MCF 10A (cell line): ENCODE measurements at places on chromosomes 12 and 14.

GRCh38 chr12:132186857-132187620, 42.8 kb downstream of the NOC4L start:
- H3K27ac ChIP-seq, result no peak overlapping the region
- H3K36me3 ChIP-seq, result no peaks in the 10 kb centered on the region
- no peak for DNase-seq
- H3K4me3 ChIP-seq, result no peak overlapping the region
- peaks cover 45% of the 10 kb centered on the region for H3K27me3 ChIP-seq

- peaks cover 20% of the 10 kb centered on the region for H3K36me3 ChIP-seq
- H3K27me3 ChIP-seq, result no peaks in the 10 kb centered on the region
- H3K4me3 ChIP-seq, result no peak overlapping the region
- peaks cover 23% of the 10 kb centered on the region for H3K4me1 ChIP-seq
- H3K27ac ChIP-seq, result no peak overlapping the region
Observed at GRCh38 chr12:79662046-79662811, 28.5 kb downstream of the PAWR start.

GRCh38 chr12:41536813-41537490, 348.8 kb downstream of the PDZRN4 start:
- H3K27me3 ChIP-seq, result peaks cover 39% of the 10 kb centered on the region
- no peak overlapping the region for H3K4me3 ChIP-seq
- no peak for DNase-seq
- no peaks in the 10 kb centered on the region for H3K36me3 ChIP-seq
- no peak overlapping the region for H3K27ac ChIP-seq

- H3K27ac ChIP-seq, result no peak overlapping the region
- peak; percentile 69 for DNase-seq
- no peaks in the 10 kb centered on the region for H3K36me3 ChIP-seq
- H3K4me1 ChIP-seq, result no peaks in the 10 kb centered on the region
- H3K27me3 ChIP-seq, result peaks cover 57% of the 10 kb centered on the region
- no peak overlapping the region for H3K4me3 ChIP-seq
Observed at GRCh38 chr12:111024205-111024801, 103.9 kb upstream of the MYL2 start.

DNA sequence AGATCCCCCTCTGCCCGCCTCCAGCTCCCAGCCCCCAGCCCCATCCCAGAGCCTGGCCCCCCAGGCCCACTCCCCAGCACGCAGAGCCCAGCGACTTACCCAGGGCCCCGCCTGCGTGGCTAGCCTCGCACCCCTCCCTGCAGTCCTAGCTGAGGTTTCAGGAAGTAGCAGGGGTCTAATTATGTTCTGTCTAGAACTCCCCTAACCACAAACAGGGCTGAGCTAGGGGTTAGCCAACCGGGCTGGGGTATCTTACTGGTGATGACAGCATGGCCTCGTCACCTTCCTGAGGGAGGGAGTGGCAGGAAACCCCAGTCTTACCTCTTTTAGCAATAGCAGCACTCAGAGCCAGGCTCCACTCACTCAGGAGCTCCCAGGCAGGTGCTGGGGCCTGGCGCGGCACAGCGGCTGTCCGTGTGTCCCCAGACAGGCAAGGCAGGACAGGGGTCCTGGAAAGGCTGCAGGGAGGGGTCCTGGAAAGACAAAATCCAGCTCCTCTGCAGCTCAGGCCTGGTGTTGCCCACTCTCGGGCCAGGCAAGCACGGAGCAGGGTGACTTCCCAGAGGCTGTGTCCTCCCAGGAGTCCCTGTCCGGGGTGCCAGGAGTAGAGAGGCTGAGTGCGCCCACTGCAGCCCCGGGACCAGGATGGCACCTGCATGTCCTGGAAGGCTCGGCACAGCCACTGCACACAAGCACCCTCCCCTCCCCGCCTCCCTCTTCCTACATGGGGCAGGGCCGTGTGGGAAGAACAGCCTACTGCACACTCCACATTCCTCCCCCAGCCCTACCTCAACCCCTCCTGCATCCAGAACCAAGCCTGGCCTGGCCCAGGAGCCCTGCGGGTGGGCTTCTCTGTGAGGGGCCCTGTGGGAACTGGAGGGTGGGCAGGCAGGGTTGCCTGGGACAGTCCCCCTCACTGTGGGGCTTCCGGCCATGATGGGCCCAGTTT, at the start of gene GPR132:
Gene GPR132 (minus strand): TSS at position 151 of the 949 bp plus-strand sequence. CDS start 10,010 bp downstream, outside the sequence.
- no peaks in the 10 kb centered on the region for H3K27me3 ChIP-seq
- no peaks in the 10 kb centered on the region for H3K4me1 ChIP-seq
- no peaks in the 10 kb centered on the region for H3K36me3 ChIP-seq
- no peak within 1 kb of the TSS for H3K4me3 ChIP-seq

- H3K27ac ChIP-seq, result no peak overlapping the region
- no peak overlapping the region for H3K4me3 ChIP-seq
- no peaks in the 10 kb centered on the region for H3K36me3 ChIP-seq
- no peak for DNase-seq
Observed at GRCh38 chr12:110931315-110931728, 10.9 kb upstream of the MYL2 start.

DNA sequence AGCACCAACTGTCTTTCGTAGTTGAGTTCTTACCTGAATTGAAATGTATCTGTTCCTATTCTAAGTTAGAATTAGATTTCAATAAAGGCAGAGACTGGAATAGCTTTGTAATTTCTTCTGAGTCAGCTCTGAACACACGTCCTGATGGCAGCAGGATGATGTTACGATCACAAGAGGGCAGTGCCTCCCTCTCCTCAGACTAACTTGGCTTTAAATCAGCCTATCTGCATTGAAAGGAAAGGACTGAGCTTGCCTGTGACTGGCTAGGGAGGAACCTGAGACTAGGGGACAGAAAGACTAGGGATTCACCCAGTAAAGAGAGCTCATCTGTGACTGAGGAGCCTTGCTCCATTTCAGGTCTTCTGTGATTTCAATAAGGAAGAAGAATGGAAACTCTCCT, 323.7 kb upstream of the OR4E1 start:
- no peak overlapping the region for H3K4me3 ChIP-seq
- H3K27ac ChIP-seq, result no peak overlapping the region
- H3K4me1 ChIP-seq, result no peaks in the 10 kb centered on the region
- H3K27me3 ChIP-seq, result peaks cover 66% of the 10 kb centered on the region
- DNase-seq, result peak; percentile 46
- no peaks in the 10 kb centered on the region for H3K36me3 ChIP-seq

GRCh38 chr12:9784816-9785215, 24.1 kb upstream of the CD69 start:
- no peak overlapping the region for H3K4me3 ChIP-seq
- no peak overlapping the region for H3K27ac ChIP-seq
- no peaks in the 10 kb centered on the region for H3K36me3 ChIP-seq
- peaks cover 51% of the 10 kb centered on the region for H3K27me3 ChIP-seq
- DNase-seq, result no peak

DNA sequence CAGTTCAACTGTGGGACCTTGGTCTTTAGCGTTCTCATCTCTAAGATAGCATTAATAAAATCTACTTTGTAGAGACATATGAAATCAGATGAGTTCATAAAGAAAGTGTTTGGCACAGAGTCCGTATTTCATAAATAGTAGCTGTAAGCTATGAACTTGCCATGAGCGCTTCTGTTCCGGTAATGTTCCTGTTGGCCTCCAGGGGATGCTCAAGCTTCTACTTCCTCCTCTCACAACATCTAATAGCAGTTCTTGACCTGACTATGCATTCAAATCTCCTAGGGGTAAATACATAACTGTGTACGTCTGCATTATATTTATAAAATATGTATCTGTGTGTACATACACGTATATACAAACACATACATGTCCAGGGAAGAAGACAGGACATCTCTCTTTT, 288.2 kb upstream of the TMPO start:
- H3K36me3 ChIP-seq, result no peaks in the 10 kb centered on the region
- no peak overlapping the region for H3K4me3 ChIP-seq
- H3K4me1 ChIP-seq, result no peaks in the 10 kb centered on the region
- peaks cover 51% of the 10 kb centered on the region for H3K27me3 ChIP-seq
- no peak overlapping the region for H3K27ac ChIP-seq

DNA sequence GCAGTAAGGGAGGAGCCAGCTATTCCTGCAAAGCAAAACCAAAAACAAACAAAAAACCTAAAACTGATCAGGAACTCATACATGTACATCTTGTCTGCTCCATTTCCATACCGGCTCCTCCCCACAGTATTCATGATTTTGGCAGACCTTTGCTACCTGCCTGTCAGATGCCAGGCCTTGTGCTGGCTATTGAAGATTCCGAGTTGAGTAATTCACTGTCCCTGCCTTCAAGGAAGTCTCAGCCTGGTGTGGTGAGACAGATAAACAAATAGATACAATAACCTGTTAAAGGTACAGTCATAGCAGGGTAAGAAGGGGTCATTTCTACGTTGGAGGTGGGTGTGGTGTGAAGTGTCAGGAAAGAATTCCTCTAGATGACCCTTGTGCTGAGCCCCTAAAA, 42.7 kb downstream of the SUSD6 start:
- H3K27me3 ChIP-seq, result no peaks in the 10 kb centered on the region
- H3K4me1 ChIP-seq, result peaks cover 57% of the 10 kb centered on the region
- H3K27ac ChIP-seq, result peak overlapping the region; percentile 58
- peaks cover 11% of the 10 kb centered on the region for H3K36me3 ChIP-seq
- no peak overlapping the region for H3K4me3 ChIP-seq

- no peak overlapping the region for H3K27ac ChIP-seq
- H3K4me3 ChIP-seq, result no peak overlapping the region
- no peak for DNase-seq
- no peaks in the 10 kb centered on the region for H3K4me1 ChIP-seq
Observed at GRCh38 chr12:68065687-68066086, 76.4 kb downstream of the IFNG-AS1 start.

GRCh38 chr14:24312736-24313507, 1.6 kb downstream of the LTB4R start:
- H3K36me3 ChIP-seq, result peaks cover 19% of the 10 kb centered on the region
- H3K4me1 ChIP-seq, result peaks cover 43% of the 10 kb centered on the region
- H3K27me3 ChIP-seq, result no peaks in the 10 kb centered on the region
- DNase-seq, result no peak

- H3K4me3 ChIP-seq, result no peak overlapping the region
- H3K27ac ChIP-seq, result no peak overlapping the region
- no peaks in the 10 kb centered on the region for H3K36me3 ChIP-seq
Observed at GRCh38 chr12:41563051-41563450, 374.9 kb downstream of the PDZRN4 start.

DNA sequence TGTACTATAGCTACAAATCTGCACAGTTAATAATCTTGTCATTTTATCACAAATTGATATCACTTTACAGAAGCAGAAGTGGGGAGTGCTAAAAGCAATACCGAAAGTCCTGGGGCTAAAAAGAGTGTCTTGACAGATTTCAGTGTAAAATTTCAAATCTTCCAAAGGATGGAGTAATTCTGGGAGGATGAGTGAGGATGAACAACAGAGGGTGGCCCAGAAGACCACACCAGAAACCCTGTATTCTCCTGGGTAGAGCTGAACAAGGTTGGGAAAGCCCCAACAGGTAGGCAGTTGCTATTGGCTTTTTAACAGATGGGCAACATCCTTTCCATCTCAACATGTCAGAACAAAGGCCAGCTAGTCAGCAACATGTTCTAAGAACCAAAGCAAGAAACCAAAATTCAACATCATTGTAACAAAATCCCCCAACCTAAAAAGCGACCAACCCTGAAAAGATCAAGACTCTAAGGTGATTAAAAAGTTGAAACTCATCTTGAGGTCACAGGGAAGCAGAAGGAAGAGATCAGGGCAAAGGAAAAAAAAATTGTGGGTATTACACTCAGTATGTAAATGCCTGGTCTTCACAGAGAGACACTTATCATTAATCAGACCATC, 38.8 kb downstream of the CBX5 start:
- no peak for DNase-seq
- H3K27me3 ChIP-seq, result no peaks in the 10 kb centered on the region
- H3K36me3 ChIP-seq, result peaks cover 68% of the 10 kb centered on the region
- peak overlapping the region; percentile 25 for H3K27ac ChIP-seq
- no peak overlapping the region for H3K4me3 ChIP-seq

DNA sequence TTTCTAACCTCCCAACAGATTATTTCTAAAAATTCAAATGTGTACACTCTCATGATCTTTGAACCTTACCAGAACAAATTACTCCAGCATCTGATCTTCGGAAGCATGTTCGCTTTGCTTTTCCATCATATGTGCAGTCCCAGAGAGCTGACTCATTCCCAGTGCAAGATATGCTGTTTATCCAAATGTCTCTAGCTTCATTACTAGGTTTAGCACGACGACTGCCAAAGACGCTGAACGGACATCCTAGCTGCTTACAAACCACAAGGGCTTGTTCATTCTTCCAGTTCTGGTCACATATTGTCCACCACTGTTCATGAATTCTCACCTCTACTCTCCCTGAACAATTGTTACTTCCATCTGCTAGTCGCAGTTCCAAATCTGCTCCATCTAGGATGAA, 40.5 kb downstream of the CD163L1 start:
- no peak overlapping the region for H3K4me3 ChIP-seq
- peaks cover 12% of the 10 kb centered on the region for H3K27me3 ChIP-seq
- H3K27ac ChIP-seq, result no peak overlapping the region
- H3K4me1 ChIP-seq, result no peaks in the 10 kb centered on the region

GRCh38 chr12:30823156-30823699, 68.5 kb upstream of the CAPRIN2 start:
- no peak for DNase-seq
- H3K4me3 ChIP-seq, result no peak overlapping the region
- H3K27me3 ChIP-seq, result no peaks in the 10 kb centered on the region

GRCh38 chr12:102439426-102440405, 40.6 kb downstream of the IGF1 start:
- H3K27ac ChIP-seq, result no peak overlapping the region
- H3K36me3 ChIP-seq, result no peaks in the 10 kb centered on the region
- H3K27me3 ChIP-seq, result no peaks in the 10 kb centered on the region
- no peak overlapping the region for H3K4me3 ChIP-seq
- no peak for DNase-seq

GRCh38 chr14:69716478-69717187, 50.3 kb upstream of the SRSF5 start:
- H3K27me3 ChIP-seq, result no peaks in the 10 kb centered on the region
- H3K4me1 ChIP-seq, result peaks cover 48% of the 10 kb centered on the region
- DNase-seq, result peak; percentile 91
- peak overlapping the region; percentile 61 for H3K27ac ChIP-seq
- peak overlapping the region; percentile 21 for H3K4me3 ChIP-seq

DNA sequence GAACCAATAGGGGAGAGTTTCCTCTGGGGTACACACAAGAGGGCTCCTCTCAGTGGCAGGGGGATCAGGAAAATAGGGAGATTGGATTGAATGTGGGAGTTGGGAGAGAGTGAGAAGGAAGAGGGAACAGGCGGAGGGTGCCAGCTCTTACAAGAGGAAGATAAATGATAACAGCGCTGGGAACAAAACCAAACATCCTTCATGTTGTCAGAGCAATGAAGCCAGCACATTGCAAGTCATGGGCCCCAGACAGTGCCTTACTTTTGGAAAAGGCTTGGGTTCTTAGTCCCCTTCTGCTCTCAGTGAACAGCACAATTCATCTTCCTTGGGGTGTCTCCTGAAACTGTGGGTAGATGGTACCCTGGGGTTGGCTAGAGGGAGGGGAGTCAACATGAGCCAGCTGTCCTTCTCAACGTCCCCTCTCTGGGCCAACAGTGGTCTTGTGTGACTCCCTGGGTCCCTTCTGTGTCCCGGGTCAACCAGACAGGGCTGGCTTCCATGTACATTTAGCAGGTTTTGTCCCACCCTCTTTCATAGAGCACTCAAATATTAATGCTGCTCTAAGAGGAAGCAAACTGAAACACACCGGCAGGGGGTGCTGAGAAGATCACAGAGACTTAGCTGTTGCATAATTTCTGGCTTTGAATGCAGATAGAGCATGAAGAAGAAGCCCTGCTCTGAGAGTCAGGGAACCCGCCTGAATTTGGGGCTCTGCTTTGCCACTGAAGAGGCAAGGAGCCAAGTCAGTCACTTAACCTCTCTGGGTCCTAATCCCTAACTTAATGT, 138.5 kb downstream of the ESRRB start:
- peaks cover 9% of the 10 kb centered on the region for H3K4me1 ChIP-seq
- H3K4me3 ChIP-seq, result no peak overlapping the region
- peak; percentile 72 for DNase-seq
- H3K27ac ChIP-seq, result no peak overlapping the region

- peak overlapping the region; percentile 67 for H3K27ac ChIP-seq
- no peaks in the 10 kb centered on the region for H3K27me3 ChIP-seq
- H3K4me1 ChIP-seq, result peaks cover 33% of the 10 kb centered on the region
- peak; percentile 56 for DNase-seq
Observed at GRCh38 chr12:6364044-6364374, 11.4 kb downstream of the SCNN1A start.
